Hypothalamus (tissue), 51 donors: ENCODE measurements at places on chromosomes 1 and 21.

DNA sequence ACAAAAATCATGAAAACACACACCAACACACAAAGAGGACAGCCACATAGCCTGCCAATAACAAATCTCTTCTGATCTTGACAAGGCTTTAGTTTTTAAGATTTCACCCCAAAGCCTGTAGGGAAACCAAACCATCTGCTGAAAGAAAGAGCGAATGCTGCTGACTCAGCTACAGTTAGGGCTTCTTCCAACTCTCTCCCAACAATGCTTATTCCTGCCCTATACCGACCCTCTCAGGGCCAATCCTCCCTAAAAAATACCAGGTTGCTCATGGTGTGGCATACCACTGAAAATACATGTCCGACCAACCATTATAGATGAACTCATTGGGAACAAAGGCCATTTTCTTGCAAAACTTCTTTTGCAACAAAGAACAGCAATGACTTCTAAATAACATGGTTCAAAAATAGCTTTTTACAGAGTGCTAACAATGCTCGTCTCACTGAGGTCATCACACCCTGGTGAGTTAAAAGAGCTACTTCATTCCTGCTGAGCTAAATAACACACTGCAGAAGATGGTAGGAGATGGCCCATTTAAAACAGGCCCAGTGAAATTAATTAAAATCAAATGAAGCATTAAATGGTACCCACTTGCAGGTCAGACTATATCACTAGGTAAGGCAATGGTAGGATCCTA is 86.1 kb downstream of the KIAA0319L start:
- DNase-seq: no peak

GRCh38 chr1:48955774-48956173 is 179.1 kb upstream of the BEND5 start:
- no peak for DNase-seq

GRCh38 chr1:99062192-99062591 is 57.5 kb upstream of the PLPPR5 start:
- no peak for DNase-seq

- no peak for DNase-seq
Measured at GRCh38 chr1:198498881-198499280, 41.6 kb downstream of the ATP6V1G3 start.

GRCh38 chr21:14215971-14216641 is at the start of gene RBM11:
RBM11 (plus strand) TSS chr21:14216157; CDS start chr21:14216187, 30 bp downstream.
- peak; percentile 28 for DNase-seq

DNA sequence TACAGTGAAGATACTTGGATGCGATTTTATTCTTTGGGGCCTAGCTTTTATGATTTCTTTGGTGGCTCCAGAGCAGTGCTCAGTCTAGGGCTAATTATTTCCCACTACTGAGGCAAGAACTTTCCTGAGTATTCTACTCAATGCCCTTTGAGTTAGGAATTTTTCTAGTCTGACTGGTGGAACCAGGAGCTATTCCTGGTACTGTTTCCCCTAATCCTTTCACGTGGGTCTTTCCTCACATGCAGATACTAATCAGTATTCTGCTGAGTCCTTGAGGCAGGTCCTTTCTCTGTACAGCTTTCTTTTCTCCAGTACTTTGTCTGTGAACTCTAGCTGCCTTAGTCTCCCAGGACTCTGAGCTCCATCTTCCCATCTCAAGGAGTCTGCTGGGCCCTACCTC is 76.7 kb downstream of the TRIM11 start:
- no peak for DNase-seq

- peak; percentile 28 for DNase-seq
Measured at GRCh38 chr1:59971464-59971911, 44.9 kb upstream of the CYP2J2 start.

GRCh38 chr1:203091761-203092330 is 6.0 kb upstream of the MYOG start:
- no peak for DNase-seq

GRCh38 chr21:42468491-42469131 is 27.4 kb downstream of the RSPH1 start:
- no peak for DNase-seq

DNA sequence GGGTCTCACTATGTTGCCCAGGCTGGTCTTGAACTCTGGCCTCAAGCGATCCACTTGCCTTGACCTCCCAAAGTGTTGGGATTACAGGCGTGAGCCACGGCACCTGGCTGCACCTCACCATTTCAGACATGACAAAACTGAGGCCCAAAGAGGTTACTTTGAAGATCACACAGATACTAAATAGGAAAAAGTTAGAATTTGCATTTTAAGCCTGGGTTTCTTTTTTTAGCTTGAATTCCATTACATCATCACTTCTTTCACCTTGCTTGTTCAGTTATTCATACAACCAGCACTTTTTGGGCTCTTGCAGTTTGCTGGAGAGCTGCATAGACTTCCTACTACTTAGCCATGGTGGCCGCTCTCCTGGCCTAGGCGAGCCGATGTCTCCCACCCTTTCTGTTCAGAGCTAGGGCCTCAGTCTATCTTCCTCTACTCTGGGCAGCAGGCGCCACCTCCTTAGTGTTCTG is 16.3 kb upstream of the CD2 start:
- no peak for DNase-seq

- DNase-seq: no peak
Measured at GRCh38 chr1:243397613-243398321, 141.9 kb downstream of the SDCCAG8 start.

- no peak for DNase-seq
Measured at GRCh38 chr1:87325982-87326738, 2.5 kb upstream of the LMO4 start.

DNA sequence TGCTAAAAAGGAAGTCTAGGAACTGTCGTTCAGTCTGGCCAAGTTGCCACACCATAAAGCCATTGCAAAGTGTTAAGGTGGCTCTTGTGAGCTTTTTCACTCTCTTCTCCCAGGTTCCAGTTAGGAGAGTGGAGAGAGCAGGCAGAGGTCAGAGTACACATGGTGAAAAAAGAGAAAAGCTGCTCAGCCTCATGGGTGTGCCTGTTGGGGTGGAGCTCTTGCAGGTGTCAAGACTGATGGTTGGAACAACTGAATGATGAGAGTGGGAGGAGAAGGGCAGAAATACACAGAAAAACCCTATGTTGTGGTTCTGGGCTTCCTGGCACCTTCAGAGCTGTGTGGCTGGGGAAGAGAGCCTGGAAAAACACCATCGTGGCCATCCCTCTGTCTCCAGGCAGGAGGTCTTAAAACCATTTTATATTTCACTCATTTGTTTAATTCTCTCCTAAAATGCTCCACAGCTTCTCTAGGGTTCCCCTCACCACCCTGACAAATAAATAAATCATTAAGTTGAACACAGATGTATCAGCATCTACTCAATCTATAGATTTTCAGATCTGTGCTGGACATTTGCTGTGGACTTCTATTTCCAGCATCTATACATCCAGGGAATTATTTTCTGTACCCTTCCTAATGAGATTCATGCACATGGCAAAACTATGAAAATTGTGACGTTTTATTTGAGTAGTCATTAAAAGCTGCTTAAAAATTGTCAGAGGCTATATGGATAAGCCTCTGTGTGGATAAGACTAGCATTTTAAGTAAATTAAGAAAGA is 17.5 kb downstream of the UBASH3A start:
- no peak for DNase-seq

DNA sequence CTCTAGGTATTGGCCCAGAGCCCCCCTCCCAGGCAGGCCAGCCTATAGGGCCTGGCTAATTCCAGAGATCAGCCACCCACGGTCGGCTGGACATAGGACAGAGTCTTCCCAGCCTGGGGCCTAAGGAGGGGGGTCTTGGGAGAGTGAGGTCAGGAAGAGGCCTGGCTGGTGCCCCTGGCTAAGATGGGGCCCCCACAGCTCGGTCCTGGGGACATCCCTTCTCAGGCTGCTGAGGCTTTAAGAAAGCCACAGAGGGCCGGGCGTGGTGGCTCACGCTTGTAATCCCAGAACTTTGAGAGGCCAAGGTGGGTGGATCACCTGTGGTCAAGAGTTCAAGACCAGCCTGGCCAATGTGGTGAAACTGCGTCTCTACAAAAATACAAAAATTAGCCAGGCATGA is 2.5 kb downstream of the C1orf167 start:
- DNase-seq: no peak

DNA sequence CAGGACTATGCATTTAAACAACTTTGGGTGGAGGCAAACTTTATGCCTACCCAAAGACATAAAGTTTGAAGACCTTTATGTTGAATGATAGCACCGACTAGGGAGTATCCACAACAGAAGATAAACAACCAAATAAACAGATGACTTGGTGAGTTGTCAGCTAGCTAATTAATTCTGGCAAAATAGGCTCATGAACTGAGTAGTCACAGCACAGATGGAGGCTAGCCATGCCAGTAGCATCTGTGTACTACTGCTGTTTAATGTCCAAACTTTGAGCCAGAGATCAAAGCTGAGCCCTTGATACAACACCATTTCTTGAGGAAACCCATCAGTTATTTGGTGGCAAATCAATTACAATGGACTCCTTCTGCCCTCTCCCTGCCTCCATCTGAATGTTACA is 40.3 kb upstream of the CCDC190 start:
- no peak for DNase-seq

DNA sequence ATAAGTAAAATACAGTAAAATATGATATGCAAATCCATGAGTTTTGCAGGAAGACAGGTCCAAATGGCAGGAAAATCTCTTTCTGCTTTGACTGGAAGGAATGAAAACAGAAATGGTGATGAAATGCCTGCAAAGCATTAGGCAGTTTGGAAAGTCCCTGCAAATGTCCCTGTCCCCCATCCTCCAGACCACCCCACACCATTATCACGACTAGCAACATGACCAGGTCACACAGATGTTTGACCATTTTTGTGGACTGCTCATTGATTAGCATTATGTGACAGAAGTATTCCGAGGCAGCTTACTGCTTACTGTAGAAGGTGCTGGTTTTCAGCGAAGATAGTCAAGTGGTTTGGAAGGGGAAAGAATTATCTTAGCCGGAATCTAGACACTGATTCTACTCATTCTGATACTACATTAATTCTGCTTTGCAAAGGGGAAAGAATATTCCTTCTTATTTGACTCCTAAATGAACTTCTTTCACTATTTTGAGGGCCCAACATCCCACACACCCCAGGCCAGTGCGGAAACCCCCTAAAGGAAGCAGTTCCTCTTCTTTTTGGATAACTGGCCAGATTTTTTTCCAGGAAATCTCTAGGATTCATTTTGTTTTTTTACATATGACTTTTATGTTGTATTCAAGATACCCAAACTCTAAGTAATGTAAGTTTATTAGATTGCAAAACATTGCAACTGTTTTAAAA is 9.5 kb upstream of the CR2 start:
- no peak for DNase-seq

- no peak for DNase-seq
Measured at GRCh38 chr1:63122079-63122478, 200.3 kb upstream of the FOXD3 start.

- no peak for DNase-seq
Measured at GRCh38 chr1:40273547-40274166, 15.6 kb downstream of the ZMPSTE24 start.

DNA sequence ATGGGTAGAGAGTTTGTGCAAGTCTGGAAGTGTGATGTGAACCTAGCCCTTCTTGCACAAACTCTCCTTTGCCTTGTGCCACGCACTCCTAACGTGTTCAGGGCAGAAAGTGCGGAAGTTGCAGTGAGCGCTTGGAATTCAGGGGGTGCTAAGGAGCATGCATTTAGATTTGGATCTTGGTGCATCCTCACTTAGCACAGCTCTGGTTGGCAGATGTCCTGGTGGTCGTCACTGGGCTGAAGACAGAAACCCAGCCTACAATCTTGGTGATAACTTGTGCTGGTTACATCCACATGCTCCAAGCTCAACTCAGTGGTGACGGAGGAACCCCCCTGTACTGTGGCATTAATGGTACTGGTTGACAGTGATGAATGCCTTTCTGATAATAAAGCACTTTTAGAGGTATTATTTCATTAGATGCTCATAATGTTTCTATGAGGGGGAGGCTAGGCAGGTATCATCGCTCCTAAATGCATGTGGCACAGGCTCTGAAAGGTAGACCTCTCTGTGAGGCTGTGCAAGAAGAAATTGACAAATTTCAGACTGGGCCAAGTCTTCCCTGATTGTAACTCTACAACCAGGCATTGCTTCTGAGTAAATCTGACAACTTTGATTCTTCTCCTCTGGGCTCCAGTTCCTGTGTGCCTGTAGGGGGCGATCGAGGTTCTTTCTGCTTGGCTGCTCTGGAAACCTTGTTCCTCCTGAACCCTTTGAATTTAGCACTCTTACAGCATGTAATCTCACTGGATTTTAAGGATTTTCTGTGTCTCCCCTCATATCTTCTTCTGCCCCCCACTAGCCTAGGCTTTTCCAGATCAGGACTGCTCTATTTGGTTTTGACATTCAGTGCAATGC is 40.6 kb downstream of the MAPKAPK2 start:
- no peak for DNase-seq
